Smooth muscle cell of trachea (primary cell): ENCODE measurements at places on chromosomes 7 and 10. TPM values are rescaled to one million over a fixed set of nuclear protein-coding genes. Genes with fewer than 3 reads are reported as not detected.

FLNC gene
- 265 and 462 TPM in 2 replicates for total RNA-seq

ABCB4 gene
- 4.6 and 4.8 TPM in 2 replicates for total RNA-seq

CPXM2 gene
- 12.9 and 43.8 TPM in 2 replicates for total RNA-seq

CLRN3 gene
- total RNA-seq = not detected in 2 replicates

ZNF273 gene
- total RNA-seq = 3.1 and 4.2 TPM in 2 replicates

CYP3A4 gene
- total RNA-seq = not detected in 2 replicates

UCN3 gene
- not detected in 2 replicates for total RNA-seq

ELMO1 gene
- total RNA-seq = 0.66 and 0.73 TPM in 2 replicates

FOXI2 gene
- not detected in 2 replicates for total RNA-seq

HABP2 gene
- not detected in 2 replicates for total RNA-seq

CRYGN gene
- total RNA-seq = 0.58 and 0.83 TPM in 2 replicates
